ENCODE measurements at places on chromosomes 16 and 17. TPM values are rescaled to one million over a fixed set of nuclear protein-coding genes. Genes with fewer than 3 reads are reported as not detected.
A peak's percentile ranks its signal among the peaks of the same experiment; 100 is the strongest.

- no peak for DNase-seq
Observed at GRCh38 chr16:23374721-23375510, 72.8 kb downstream of the SCNN1B start.

- no peak for DNase-seq
Observed at GRCh38 chr16:9334103-9334502, 242.7 kb downstream of the HAPSTR1 start.

DNA sequence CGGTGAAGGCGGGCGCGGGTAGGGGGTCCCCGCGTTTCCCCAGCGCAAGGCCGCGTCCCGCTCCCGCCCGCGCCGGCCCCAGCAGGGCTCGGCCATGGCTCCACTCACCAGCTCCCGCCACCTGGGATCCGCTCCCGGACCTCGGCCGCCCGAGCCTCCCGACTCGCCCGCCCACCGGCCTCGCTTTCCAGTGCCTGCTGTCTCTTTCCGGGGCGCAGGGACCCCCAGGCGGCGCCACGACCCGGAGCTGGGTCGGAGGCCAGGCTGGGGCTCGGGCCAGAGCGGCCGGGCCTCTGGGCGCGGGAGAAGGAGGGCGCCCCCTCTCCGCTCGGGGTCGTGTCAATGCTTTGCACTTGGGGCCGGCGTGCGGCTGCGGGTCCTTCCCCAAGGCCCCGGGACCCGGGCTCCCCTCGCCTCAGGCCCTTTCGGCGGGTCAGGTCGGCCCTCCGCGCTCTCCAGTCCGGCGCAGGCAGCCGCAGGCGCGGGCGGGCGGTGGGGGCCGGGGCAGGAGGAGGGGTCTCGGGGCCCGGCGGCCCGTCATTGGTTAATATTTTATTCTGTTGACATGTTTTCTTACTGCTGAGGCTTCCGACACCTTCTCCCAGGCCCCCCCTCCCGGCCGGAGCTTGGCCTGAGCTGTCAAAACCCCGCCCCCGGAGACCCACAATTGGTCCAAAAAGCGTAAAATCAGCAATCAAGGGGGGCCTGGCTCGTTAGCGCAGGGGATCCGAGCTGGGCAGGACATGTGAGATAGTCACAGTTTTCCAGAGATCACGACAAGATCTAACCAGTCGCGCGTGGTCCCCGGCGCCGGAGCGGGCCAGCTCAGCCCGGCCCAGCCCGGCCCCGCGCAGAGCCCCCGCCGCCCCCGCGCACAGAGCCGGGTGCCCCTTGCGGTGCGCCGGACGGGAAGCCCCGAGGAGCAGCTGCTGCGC is at the start of gene TBX2:
Gene TBX2, plus strand, starts transcription at position 713 of the 935 bp plus-strand sequence. CDS start 334 bp downstream, outside the sequence.
- DNase-seq = peak; percentile 83

HS3ST6 gene
- not detected for total RNA-seq

KRTAP4-5 gene
- not detected for total RNA-seq

ALOX12B gene
- total RNA-seq = not detected
